ENCODE measurements at places on chromosomes 7 and 10.

DNA sequence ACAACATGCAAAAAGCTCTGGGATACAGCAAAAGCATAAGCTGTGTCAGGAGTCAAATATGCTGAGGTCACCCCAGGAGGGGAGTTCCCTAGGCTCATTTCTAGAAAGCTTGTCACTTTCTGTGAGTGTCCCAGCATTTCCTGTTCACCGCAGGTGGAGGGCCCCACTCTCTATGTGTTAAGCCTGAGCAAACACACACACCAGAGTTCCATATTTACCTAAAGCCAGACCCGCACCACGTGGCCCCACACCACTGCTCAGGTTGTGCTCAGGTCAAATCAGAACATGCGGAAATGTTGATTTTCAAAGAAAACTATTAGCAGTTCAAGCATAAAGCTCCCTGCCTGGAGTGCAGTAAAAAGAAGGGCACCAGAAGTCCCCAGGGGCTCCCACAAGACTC is 259.6 kb upstream of the PPP2R2D start:
- DNase-seq = no peak

GRCh38 chr7:30139836-30140384 is 5.1 kb downstream of the MTURN start:
- DNase-seq = no peak

- DNase-seq = no peak
Measured at GRCh38 chr7:101166648-101166908, 1.2 kb upstream of the VGF start.

DNA sequence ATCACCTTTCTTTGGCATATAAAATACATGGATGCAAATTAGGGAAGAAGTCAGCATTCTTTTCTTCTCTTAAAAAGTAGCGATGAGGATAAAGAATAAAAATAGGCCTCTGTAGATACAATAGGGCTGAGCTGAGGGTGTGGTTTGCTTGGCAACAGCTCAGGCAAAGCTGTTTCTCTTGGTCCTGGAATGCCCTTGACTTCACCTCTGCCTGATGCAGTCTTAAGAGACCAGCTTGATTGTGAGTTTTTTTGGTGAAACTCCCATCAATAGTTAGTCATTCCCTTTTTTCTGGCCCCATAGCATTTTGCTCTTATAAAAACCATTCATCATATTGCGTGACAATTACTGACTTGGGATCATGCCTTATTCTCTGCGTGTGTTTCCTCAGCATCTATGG is 42.1 kb upstream of the MKLN1 start:
- no peak for DNase-seq

DNA sequence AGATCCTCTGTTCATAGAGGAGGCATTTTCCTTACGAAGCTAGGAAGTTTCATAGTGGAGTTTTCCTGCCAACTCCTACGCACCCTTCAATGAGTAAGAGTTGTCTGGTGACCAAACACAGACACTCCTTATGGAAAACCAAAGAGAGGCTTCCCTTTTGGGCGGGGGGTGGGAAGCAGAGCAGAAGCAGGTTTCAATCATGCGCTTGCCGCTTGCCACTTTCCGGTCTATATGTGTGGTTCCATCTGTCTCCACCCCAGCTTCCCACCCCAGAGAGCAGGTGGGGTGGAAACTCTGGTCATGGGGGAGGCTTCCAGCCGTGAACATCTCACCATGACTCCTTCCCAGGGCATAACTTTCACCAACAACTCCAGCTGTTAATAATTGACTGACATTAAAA is 68.8 kb upstream of the GRB10 start:
- no peak for DNase-seq

DNA sequence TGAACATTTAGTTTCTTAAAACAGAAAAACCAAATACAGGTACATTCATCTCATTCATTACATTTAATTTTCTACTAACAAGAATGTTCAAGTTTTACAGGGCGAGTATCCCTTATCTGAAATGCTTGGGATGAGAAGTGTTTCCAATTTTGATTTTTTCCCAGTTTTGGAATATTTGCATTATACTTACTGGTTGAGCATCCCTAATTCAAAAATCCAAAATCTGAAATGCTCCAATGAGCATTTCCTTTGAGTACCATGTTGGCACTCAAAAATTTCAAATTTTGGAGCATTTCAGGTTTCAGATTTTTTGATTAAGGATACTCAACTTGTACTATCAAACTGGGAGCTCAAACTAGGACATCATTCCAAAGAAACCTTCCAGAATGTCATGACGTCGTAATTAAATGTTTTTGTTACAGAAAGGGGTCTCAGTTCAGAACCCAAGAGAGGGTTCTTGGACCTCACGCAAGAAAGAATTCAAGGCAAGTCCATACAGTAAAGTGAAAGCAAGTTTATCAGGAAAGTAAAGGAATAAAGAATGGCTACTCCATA is 90.8 kb upstream of the PIK3CG start:
- DNase-seq = no peak

DNA sequence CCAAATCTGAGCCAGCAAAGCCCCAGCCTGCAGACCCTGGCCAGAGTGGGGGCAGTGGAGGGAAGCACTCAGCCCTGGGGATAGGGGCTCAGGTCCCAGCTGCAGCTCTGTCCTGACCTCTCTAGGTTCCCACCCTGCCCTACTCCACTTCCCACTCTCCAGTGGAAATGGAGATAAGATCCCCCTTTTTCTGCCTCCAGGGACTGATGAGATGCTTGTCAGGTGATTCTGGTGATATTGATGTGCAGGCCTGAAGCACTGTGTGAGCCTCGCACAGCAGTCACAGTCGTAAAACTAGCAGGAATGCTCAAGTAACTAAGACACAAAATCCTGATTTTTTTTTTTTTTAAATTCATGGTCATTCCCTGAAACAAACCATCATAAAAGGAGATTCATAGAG is 55.0 kb upstream of the BTBD16 start:
- no peak for DNase-seq

DNA sequence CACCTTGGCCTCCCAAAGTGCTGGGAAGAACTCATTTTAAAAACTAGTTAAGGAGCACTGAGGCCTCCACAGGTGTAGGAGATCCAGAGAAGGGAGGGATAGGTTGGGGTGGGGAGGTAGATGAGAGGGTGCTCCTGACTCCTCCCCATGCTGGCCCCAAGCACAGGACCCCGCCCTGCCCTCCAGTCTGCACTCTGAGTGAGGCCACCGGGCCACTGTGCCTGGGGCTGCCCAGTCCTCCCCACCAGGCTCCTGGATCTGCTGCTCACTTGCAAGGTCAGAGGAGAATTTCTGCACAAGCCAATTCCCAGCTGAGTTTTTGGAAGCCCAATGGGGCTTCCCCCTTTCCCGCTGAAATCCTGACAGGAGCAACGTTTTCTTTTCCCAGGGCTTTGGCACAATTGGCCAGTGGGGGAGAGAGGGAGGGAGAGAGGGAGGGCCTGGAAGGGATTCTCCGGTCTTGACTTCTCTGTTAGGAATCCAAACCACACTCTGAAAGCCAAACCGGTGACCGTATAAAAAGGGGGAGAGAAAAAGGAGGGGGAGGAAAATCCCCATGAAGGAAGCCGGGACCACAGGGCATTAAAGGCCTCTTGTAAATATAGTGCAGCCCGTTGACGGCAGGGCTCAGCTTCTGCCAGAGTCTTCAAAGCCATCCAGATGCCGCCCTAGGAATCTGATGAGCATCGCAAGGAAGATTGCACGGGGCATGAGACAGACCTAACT is 116.2 kb downstream of the SH3PXD2A start:
- no peak for DNase-seq

DNA sequence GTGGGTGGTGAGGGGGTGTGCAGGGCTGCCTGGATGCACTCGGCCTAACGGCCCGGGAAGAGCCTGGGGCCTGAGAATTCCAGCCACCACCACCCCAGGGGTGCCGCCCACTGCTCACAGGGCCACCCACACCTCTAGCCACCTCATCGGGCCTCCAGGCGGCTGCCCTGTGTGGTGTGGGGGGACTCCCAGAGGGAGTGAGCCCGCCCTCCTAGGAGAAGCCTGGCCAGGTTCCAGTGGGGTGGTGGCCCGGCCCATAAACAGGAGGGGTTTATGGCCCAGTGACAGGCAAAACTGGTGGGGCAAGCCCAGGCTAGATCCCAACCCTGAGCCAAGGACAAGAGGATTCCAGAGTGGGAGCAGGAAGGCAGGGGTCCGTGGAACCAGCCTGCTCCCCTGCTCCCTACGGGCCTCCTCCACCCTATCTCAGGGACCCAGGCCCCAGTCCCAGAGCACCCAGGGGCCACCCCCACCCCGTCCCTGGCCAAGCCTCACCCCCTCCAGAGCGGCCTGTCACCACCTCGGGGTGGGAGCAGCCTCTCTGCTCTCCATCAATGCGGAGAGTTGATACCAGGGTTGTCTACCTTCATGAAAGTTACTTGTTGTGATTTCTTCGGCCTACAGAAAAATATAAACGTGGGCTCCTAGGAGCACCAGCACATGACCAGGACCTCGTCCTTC is 20.2 kb upstream of the PDGFA start:
- no peak for DNase-seq
